Caki2 (cell line): ENCODE measurements at places on chromosomes 3 and 15.

GRCh38 chr3:110791995-110792686 lies 279.5 kb upstream of the NECTIN3 start:
- no peak for DNase-seq

DNA sequence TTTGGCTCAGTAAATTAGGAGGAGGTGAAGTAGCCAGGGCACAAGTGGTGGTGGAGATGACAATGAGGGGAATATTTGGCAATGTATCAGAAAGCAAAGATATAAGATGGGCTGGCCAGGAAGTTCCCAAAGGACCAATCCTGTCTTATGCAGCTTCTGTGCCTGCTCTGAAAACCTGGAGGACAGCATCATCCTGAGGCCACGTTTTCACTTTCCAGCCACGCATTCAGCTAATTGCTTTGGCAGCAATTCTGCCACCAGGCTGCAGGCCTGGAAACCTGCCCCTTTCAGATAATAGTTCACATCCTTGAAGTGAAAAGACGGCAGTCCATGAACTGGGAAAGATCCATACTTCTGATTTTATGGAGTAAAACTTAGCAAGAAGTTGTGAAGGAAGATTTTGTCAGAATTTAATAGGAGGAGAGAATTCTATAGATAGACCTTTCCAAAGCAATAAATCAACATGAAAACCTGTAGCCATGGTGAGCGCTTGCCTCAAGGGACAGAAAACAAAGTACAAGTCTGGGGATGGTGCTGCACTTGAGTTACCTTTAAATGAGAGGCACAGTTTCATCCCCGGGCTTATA lies 682.5 kb downstream of the GRM7 start:
- DNase-seq = no peak

DNA sequence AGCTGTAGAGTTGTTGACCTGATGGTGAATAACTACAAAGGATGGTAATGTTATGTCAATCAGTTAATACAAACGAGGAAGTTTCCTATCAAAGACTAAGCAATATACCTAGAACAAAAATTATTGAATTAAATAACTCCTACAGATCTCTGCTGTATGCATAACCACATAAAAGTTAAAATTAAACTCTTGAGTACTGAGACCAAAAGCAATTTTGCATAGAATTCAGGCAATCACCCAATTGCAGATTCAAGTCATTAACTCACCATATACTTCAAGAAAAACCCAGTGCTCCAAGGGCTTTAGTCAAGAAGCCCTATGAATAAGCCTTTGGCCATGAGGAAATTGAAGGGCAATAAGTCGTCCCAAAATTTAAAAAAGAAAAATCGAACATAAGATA lies 518.8 kb downstream of the MECOM start:
- no peak for DNase-seq

DNA sequence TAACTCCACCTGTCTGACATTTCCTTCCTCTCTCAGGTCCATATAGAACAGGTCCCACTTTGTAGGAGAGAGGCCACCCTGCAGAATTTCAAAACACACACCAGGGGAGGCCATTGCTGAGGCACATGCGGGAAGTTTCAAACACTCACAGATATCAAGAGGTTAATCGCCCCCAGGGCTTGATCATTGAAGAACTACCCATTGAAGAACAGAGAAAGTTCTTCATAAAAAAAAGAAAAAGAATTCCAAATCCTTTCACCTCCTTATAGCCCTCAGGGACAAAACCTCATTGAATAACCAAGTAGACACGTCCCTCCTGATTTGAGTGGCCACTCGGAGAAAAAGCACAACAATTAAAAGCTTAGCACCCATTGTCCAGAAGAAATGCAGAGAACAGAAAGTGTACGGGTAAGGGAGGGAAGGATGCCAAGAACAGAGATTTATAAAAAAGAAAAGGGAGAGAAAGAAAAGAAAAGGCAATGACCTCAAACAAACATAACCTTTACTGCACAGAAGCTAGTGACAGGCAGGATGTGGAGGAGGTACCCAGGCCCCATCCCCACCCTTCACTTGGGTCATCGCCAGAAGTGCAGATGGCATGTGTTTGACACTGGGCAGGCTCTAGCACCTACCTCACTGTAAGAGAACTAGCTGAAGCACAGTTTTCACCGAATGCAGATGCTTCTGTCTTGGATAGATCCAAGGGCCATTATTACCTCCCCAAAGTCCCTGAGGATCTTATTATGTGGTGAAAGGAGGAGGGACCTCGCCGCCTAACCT lies 112.3 kb upstream of the HES1 start:
- no peak for DNase-seq

GRCh38 chr3:150035301-150035779 lies 64.6 kb upstream of the PFN2 start:
- DNase-seq = no peak

GRCh38 chr3:186319945-186320344 lies 42.1 kb downstream of the DGKG start:
- no peak for DNase-seq

GRCh38 chr3:197260491-197261163 lies 37.8 kb downstream of the DLG1 start:
- DNase-seq = no peak

- no peak for DNase-seq
Measured at GRCh38 chr3:172087602-172088580, 48.5 kb downstream of the FNDC3B start.

- peak; percentile 39 for DNase-seq
Measured at GRCh38 chr15:36334059-36334458, 245.4 kb upstream of the CDIN1 start.

DNA sequence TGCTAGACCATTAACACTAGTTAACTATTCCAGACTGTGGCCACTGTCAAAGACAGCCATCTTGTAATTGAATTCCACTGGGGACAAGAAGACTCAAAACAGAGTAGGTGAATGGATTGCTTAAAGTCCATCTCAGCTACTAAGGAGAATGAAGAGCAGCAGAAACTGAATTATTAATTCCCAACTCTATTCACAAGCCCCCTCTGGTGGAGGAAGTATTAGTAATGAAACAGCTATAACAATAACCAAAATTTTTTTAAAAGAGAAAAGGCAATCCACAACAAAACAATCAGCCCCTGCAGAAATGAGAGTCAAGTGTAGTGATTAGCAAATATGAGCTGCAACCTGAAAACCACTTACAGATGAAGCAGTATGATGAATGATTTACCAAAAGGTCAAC lies 302.8 kb downstream of the FHIT start:
- DNase-seq = no peak

- no peak for DNase-seq
Measured at GRCh38 chr3:191915712-191916111, 454.7 kb downstream of the PYDC2 start.

GRCh38 chr3:11185144-11185543 lies 30.9 kb downstream of the HRH1 start:
- no peak for DNase-seq

DNA sequence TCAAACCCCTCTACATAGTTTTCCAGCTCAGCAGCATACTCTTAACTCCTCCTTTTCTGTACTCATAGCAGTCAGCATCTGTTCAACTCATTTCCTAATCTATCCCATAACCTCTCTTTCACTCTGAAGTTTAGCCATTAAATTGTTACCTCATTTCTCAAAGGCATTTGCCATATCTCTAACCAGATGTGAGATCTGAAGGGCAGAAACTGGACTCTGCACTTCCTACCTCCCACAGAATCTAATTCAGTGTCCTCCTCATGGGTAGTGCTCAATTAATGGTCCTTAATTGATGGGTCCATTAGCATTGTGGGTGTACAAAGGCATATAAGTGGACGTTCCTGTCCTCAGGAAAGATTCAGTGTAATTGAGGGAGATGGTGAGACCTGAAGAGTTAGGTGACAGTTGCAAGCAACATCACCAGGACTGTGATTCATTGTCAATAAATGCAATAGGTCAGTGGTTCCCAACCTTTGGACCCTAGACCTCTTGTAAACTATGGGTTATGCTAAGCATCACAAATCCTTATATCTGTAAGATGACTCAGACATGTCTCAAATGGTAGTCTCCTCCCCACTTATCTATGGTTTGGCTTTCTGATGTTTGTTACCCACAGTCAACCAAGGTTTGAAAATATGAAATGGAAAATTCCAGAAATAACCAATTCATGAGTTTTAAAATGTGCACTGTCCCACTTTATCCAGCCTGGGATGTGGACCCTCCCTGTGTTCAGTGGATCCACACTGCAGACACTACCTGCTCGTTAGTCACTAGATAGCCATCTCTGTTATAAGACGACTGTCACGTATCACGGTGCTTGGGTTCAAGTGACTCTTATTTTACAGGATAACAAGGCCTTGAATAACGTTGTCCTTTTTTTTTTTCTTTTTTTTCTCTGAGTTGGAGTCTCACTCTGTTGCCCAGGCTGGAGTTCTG lies 25.0 kb upstream of the UACA start:
- peak; percentile 84 for DNase-seq

GRCh38 chr3:136805795-136806194 lies 13.1 kb upstream of the SLC35G2 start:
- DNase-seq = no peak

DNA sequence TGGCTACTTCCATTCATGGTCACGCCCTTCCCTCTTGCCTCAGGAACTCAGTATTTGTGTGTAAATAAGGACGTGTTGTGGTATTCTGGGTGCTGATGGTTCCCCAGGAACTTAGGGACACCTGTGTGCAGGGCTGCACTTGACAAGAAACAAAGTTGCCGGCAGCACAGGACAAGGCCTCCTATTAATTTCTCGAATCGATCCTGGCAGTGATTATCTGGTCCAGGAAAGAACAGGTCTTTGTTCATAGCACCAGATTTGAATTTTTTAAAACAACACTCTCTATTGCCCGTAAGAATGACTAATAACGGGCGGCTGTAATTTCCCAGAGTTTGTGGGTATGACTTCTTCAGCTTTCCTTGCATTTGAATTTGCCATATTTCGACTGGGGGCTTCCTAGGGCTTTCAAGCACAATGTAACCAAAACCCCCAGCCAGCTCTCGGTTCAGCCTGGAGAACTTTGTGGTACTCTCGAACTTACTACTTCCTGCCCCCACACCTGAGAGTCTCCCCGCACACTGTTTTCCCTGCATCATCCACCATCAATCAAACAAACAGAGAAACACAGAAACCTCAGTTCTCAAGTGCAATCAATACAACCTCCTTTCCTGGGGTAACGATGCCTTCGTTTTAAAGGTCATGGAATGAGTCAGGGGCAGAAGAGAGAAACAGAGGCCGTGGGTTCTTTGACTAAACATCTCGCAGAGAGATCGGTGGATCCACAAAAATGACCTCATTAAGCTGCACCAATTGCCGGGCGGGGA lies 241.7 kb upstream of the ICE2 start:
- no peak for DNase-seq

DNA sequence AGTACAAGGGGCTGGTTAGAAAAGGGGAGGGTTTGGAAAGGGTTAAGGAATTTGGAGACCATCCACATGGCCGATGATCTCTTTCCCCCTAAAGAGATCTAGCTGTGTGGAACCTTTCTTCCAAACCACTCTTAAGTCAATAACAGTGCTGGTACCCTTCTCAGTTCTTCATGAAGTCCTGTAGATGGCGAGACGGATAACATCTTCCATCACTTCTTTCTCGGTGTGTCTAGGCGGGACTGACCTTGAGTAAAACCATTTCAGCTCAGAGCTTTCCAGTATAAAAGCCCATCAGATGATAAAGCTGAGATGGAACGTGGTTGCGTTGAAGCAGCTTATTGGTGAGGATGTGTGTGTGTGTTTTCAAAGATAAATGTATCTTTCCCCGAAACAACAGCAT lies 151.5 kb upstream of the BHLHE40 start:
- DNase-seq = no peak

GRCh38 chr3:181999314-181999713 lies 287.6 kb downstream of the SOX2 start:
- no peak for DNase-seq

DNA sequence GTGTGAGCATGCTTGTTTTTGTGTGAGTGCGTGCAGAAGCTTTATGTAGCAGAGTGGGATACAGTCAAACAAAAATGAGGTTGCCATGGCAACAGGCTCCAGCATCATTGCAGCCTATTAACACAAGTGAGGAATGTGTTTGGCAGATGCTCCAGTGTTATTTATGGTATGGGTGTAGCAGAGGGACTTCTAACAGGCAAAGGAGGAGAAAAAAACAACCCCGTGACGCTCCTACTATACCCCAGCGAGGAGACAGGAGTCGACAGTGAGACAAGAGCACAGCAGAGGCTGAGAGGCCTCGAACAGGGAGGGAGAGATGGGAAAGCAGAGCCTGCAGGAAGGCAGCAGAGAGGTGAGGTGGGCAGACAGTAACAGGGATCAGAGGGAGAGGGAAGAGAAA lies 4.9 kb downstream of the ADCY5 start:
- DNase-seq = no peak

GRCh38 chr3:43296565-43296964 lies 10.2 kb downstream of the SNRK start:
- no peak for DNase-seq
